ENCODE measurements at places on chromosomes 11 and 22.
A peak's percentile ranks its signal among the peaks of the same experiment; 100 is the strongest.

GRCh38 chr22:26466196-26466595 lies 17.4 kb downstream of the HPS4 start:
- no peak for DNase-seq

DNA sequence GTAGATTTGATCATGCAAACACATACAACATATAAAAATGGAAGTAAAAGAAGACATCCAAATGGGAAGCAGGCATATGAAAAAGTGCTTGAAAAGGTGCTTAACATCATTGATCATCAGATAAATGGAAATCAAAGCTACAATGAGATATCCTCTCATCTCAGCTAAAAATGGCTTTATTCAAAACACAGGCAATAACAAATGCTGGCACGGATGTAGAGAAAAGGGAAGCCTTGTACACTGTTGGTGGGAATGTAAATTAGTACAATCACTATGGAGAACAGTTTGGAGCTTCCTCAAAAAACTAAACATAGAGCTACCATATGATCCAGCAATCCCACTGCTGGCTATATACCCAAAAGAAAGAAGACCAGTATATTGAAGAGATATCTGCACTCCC lies 549 bp upstream of the TCN1 start:
- DNase-seq, result no peak

DNA sequence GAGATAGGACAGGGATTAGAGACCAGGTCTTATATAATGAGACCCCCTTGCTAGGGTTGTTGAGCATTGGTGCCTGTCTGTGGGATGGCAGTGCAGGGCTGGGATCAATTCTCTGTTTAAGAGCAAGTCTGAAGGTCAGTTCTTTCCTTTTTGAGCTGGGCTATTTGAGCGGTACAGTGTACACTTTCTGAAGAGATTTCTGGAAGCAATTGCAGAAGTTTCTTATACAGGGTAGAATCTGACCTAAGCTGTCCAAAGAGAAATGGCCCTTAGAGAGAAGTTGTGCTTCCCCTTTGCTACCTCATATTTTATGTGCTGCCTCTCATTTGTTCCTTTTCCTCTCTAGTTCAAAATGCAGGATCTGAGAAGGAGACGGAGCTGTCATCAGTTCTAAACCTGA lies 35.8 kb downstream of the CSTPP1 start:
- no peak for DNase-seq

GRCh38 chr11:47143322-47143721 lies 33.4 kb downstream of the ARFGAP2 start:
- DNase-seq, result peak; percentile 25

DNA sequence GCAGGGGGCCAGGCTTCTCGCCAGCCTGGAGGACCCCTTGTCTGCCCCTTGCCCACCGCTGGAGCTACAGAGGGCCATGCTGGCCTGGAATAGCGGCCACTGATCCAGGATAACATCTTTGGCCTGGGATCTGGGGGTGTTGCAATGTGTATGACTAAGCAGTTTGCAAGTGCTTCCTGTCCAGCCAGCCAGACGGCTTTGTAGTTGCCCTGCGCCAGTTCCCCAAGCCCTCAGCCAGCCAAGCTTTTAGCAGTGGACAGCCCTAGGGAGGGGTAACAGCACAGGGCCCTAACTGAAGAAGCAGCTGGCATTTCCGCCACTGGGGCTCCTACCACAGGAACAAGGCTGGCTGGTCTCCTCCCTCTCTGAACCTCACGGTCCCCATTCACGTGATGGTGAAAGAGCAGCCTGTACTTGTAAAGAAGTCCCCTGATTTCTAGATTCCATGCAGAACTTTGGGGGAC lies 32.1 kb downstream of the UQCR10 start:
- peak; percentile 85 for DNase-seq

- no peak for DNase-seq
Measured at GRCh38 chr11:3914805-3915204, 59.3 kb downstream of the STIM1 start.

DNA sequence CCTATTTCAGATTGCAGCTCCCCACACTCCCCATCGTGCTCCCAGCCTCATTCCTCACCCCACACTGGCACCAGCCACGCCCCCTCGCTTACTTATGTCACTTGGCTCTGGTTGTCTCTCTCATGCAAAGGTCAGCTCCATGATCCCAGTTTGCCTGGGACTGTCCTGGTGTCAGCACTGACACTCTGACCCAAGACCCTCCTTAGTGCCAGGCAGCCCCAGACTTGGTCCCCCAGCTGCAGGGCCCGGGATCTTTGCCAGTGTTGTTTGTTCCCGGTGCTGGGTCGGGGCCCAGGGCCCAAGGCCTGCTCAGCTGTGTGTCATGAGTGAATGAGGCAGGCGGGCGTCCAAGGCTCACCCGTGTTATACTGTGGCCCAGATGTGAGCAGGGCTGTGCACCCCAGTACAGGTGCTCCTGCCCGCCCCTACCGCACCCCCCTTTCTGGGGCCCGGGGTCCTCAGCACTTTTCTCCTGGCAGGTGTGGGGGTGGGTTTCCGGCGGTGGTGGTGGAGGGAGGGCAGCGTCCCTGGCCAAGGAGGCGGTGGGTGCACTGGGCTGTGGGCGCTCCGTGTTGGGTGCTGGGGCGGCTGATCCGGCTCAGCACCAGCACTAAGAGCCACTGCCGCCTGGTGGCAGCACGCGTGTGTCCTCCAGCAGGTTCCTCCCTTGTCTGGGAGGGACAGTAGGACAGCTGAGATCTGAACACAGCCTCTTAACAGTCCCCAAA lies 19.5 kb downstream of the IL17REL start:
- no peak for DNase-seq

- no peak for DNase-seq
Measured at GRCh38 chr11:92964471-92964870, 5.0 kb upstream of the MTNR1B start.

GRCh38 chr22:48141301-48141700 lies 1378.9 kb downstream of the TBC1D22A start:
- DNase-seq, result no peak

DNA sequence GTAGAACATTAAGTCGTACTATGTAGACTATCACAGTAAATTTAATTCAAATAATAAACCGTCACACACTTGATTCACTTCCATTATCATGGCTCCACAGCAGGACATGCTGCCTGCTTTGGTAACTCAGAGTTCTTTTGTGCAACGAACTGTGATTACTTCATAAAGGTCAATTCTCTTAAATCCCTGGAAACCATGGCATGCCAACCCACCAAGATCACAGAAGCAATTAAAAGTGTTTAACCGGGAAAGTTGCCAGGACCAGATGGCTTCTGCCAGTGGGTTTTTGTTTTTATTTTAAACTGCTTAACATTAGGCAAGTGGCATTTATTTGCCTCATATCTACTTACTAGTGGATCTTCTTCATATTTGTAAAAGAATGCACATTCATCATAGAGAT lies 1162.1 kb downstream of the DLG2 start:
- DNase-seq, result peak; percentile 9

- no peak for DNase-seq
Measured at GRCh38 chr11:125517116-125517770, 21.2 kb upstream of the FEZ1 start.

DNA sequence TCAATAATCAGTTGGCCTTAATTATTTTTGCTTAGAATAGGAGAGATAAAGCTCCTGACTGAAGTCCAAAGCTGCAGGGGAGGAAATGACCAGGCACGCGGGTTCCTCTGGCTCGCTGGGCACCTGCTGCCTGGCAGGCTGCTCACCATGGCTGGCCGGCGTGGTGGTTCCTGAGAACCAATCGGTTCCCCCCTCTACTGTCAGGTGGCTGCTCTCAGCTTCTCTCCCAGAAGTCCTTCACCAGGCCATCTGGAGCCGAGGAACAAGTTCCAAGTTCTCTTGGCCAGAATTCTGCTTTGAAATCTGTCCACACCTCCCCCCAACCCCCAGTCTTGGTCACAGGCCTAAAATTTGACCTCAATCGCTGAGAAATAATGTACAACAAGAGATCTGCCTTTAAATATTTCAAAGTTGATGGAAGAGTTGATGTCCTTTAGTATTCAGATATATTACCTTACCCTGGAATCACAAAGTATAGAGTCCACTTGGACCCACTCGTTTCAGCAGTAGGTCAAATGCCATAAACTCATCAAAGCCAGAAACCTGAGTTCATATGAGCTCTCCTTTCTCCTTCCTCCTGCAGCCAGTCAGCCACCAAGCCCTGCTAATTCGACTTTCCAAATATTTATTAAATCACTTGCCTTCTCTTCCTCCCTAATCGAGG lies 25.2 kb downstream of the EXPH5 start:
- DNase-seq, result no peak

GRCh38 chr11:44267750-44268613 lies 42.0 kb downstream of the ALX4 start:
- no peak for DNase-seq

DNA sequence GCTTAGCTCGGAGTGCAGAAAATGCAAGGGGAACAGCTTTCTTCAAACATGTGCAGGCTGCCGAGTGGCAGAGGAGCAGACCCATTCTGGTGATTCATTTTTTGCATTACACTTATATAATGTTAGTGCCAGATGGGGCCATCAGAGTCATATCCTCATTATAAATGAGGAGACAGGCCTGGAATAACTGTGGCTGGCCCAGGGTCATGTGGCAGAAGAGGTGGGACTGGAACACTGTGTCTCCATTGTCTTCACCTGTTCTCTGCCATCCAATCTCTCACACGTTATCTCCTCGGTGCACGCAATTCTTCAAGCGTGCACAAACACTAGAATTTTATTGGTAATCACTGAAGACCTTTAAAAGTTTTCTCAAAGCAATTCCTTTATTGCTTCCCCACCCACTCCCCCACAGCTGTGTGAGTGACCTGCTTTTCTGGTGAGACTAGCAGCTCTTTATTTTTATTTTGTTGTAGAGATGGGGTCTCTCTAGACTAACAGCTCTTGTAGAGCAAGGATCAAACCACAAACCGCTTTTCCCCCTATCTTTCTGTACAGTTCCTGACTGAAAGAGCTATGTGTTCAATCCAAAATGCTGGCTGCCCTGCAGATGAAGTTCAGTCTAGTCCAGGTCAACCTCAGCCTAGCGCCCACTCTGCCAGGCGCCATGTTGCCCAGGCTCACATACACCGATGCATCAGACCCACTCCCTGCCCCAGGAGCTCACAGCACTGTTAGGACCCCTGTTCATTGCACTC lies 75.3 kb downstream of the ST3GAL4 start:
- no peak for DNase-seq

All from HS-5 (cell line).